T47D (cell line): ENCODE measurements at places on chromosomes 11 and 22.

- peak; percentile 57 for DNase-seq
Measured at GRCh38 chr11:79314906-79315689, 125.7 kb downstream of the TENM4 start.

DNA sequence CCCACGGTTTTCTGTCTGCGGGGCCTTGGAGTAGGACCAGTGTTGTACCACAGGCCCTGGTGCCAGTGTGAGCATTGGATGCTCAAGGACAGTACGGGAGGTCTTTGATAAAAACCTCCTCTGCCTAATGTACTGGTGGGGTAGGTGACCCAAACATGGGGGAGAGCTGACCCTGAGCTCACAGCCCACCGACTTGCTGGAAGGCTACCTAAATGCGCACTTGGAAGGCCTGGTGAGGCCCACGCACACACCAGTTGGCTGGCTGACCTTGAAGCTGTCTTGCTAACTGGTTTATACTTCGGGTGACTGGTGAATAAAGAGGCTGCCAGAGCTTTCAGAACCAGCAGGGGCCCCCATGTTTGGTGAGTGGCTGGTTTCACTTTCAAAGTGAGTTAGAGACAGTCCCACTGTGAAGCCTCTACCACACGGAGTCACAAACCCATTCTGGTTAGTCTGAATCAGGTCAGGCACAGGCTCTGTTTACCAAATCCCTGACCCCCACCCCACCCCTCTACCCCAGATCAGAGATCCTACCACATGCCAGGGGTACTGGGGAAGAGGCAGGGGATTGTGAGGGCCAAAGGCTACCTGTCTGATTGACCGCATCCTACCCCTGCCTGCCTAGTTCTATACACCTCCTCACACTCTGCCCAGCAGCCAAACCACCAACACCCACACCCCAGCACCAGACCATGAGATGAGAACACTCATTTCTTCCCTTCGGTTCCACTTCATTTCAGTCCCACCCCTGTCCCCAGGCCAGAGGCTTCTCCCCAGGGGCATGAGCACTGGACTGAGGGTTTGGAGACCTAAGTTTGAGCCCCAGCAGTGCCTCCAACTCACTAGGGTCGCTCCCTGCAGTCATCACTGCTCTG, 12.7 kb upstream of the IL2RB start:
- DNase-seq = no peak

DNA sequence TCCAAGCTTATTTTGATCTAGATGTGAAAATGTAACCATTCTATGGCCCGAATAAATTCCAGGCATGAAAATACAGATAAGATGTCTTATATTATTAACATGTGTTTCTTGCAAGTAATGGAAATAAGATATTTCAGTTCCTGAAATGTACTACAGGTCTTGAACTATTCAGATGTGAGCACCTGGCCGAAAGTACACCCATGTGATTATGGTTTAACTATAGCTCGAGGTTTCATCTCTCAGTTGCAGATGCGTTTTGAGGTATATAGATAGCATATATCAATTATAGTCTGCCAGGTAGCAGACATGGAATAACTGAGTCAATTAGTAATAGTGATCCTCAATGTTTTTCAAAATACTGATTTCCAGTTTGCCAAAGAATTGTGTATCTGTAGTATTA, 68.3 kb downstream of the DDIAS start:
- no peak for DNase-seq

- DNase-seq = no peak
Measured at GRCh38 chr11:78201096-78201818, 12.5 kb downstream of the USP35 start.

DNA sequence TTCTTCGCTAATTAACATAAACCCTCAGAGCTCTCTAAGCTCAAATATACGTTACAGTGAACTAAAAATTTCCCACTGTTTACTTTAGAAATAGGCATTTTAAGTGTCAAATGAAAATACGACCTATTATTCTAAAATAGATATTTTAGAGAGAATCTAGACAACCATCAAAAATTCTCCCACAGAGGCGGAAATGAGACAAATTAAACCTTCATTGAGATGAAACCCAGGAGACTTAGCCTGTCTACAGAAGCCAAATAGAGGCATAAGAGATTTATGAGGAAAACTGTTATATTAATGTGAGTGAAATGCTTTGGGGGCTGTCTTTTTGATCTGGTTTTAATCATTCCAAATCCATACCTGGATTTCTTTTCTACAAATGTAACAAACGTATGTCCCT, 232.0 kb upstream of the GRIA4 start:
- no peak for DNase-seq

- DNase-seq = no peak
Measured at GRCh38 chr11:92960886-92961285, 8.6 kb upstream of the MTNR1B start.

DNA sequence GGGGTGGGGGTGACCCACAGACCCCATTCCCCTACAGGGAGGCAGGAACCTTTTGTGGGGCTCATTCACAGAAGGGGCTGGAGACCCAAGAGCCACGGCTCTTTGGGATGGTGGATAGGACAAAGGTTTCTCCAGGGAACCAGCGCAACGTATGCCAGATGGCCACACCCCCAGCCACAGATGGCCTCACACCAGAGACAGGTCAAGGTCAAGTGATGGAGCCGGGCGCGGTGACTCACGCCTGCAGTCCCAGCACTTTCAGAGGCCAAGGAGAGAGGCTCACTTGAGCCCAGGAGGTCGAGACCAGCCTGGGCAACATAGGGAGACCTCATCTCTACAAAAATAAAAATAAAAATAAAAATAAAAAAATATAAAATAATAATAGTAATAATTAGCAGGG, 17.1 kb upstream of the BRSK2 start:
- DNase-seq = no peak

GRCh38 chr11:56922421-56922820, 66.3 kb upstream of the OR5AK2 start:
- DNase-seq = no peak

- no peak for DNase-seq
Measured at GRCh38 chr11:10683429-10683828, 10.1 kb downstream of the IRAG1 start.

- peak; percentile 95 for DNase-seq
Measured at GRCh38 chr11:119729951-119730613, 1.1 kb upstream of the NECTIN1 start.

- DNase-seq = no peak
Measured at GRCh38 chr11:45168366-45169130, 22.1 kb downstream of the PRDM11 start.

DNA sequence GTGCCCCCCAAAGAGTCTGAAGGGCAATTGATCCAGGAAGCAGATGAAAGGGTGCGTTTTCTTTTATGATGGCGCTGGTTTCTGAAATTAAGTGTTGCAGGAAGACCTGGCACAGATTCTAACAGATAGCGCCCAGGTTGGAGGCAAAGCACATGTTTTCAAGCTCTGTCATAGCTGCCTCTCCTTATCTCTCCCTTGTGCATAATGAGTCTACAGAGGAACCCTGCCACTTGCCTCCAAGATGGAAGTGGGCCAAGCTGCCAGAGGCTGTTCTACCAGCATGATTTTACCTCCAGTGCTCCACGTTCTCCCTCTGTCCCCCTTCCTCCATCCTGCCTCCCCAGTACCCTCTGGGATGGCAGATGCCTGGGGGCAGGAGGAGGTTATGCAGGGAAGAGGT, 30.0 kb upstream of the TLCD5 start:
- DNase-seq = no peak

DNA sequence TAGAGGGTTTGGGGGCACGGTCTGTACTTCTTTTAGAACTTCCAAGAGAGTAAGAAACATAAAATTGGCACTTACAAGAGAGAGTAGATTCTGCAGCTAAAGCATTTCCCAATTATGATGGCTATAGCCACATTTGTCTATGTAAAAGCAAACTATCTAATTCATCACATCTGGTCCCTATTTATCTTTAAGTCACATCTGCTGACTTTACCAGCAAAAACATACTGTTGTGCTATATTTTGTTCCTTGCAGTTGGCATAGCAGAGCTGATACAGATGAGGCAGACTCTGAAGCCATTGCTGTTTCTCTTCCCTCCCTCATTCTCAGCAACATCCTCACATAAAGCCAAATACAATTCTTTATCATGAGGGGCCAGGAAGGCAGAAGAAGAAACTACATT, 1533.5 kb upstream of the RAG2 start:
- DNase-seq = no peak

GRCh38 chr11:60880643-60881282, 13.4 kb downstream of the ZP1 start:
- DNase-seq = no peak

GRCh38 chr22:42893371-42894150, 36.5 kb upstream of the ARFGAP3 start:
- no peak for DNase-seq

- no peak for DNase-seq
Measured at GRCh38 chr11:26553182-26553581, 18.9 kb downstream of the MUC15 start.

DNA sequence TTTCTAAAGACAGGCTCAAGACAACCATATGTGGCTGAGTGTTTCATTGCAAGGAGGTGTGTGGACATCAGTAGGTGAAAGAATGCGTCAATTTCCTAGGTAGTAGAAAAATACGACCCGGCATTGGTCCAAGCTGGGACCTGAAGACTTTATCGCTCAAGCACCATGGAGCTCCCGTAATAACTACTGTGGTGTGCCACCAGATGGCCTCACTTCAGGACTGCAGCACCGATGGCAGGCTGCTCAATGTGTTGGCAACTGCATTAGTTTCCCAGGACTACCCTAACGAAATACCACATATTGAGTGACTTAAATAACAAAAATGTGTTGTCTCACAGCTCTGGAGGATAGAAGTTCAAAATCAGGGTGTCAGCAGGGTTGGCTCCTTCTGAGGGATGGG, 72.4 kb upstream of the FAT3 start:
- DNase-seq = no peak

GRCh38 chr22:49325531-49326395, 501.9 kb downstream of the BRD1 start:
- DNase-seq = no peak

DNA sequence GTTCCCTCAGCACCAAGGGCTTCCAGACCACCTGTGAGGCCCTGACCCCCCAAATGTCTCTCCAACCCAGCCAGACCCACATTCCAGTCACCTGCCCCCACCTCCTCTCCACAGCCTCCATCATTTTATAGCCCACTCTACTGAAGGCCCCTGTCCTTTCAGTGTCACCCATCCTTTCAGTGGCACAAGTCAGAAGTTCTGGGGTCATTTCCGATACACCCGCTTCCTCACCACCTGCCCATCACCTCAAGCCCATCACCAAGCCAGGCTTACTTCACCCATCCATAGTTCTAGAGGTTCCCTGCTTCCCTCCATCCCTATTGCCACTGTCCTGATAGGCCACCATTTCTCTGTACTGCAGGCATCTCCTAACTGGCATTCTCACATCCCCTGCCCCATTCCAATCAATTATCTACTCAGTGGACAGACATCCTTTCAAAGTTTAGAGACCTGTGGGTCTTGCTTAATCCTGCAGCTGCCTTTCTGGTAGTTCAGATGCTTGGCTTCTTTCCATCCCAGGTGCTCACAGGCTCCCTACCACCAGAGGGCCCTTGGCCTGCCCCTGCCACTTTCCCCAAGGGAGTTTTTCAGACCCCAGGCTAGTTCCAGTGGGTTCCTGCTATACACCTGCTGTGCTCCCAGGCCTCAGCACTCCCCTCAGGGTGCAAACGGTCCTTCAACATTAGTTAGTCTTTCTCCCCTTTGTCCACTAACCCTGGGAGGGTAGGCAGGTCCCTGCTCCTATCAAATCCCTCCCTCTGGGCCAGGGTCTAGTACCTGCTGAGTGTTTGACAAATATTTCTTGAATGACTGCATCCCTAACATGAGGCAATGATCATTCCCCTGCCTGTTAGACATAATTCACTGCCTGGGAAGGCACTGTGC, 7.6 kb downstream of the KCNQ1OT1 start:
- DNase-seq = peak; percentile 27

GRCh38 chr22:24289741-24290163, 19.1 kb downstream of the SPECC1L start:
- no peak for DNase-seq

GRCh38 chr22:32409977-32410376, 2.1 kb downstream of the RTCB start:
- no peak for DNase-seq

DNA sequence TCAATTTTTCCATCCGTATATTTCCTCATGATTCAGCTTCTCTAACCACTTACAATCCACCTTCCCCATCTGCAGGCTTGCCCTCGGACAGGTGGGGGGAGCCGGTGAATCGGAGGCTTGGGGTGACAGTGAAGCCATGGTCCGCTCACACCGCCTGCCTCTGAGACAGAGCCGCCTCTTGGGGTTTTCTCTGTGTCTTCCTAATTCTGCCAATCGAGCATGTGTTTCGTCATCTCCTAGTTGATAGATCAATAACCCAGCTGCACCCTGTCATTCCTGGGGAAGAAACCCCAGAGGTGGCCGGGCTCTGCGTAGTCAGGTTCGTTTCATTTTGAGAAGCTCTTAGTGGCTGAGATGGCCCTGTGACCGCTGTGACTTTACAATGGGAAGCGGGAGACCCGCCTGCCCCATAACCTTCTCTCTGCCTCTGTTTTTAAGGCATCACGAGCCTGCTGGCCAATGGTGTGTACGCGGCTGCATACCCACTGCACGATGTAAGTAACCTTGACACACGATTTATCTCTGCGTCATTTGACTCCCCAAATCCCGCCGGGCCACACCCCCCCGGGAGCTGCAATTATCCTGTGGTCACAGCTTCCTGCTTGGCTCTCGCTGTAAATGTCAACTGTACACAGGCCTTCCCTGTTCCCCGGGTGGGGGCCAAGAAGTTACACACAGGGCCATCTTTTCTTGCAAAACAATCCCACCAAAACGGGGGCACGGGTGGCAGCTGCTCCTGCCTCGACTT, 33.3 kb downstream of the ANO1 start:
- DNase-seq = peak; percentile 60

- no peak for DNase-seq
Measured at GRCh38 chr11:116527180-116527991, 245.4 kb downstream of the BUD13 start.

DNA sequence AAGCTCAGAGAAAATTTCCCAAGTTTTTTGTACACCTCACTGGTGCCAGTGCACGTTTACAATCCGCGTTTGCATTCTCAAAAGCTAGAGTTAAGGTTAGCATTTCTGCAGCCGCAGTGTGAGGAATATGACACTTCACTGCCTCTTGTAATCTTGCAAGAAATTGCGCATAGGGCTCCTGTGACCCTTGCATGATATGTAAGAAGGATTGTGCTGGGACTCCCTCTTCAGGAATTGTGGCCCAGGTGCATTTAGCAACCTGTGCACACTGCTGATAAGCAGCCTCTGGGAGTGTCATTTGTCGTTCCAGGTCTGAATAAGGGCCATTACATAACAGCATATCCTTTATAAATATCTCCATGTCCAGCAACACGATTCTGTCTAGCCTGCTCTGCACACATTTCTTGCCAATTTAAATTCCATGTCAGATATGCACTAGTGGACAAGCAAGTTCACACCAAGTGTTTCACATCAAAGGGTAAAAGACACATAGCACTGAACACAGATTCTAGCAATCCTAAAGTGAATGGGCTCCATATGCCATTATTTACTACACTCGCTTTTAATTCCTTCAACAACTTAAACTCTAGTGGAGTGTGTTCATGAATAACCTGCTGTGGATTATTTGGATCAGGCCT, 69.2 kb upstream of the INCENP start:
- no peak for DNase-seq
